ENCODE measurements at places on chromosomes 3 and 15.

- no peak overlapping the region for H3K4me3 ChIP-seq
- peaks cover 9% of the 10 kb centered on the region for H3K4me1 ChIP-seq
- no peak overlapping the region for H3K27ac ChIP-seq
- peaks cover 9% of the 10 kb centered on the region for H3K36me3 ChIP-seq
- no peak for DNase-seq
- no peaks in the 10 kb centered on the region for H3K27me3 ChIP-seq
Observed at GRCh38 chr15:63912061-63912615, 78.4 kb upstream of the HERC1 start.

DNA sequence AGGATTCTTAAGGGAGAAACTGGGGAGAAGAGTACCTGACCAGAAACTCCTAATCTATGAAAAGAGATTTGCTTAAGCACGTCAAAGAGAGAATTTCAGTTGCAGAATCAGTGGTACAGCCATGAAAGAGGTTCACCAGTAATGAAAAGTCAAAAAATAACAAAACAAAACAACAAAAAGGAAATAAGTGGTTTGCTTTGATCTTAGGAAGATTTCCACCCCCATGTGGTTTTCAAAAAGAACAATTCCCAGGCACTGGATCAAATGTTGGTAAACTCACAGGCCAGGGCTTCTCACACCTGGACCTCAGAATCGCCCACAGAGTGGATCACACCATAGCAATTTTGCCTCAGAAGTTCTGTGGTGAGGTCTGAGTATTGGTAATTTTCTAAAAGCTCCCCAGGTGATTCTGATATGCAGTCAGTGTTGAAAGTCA is 67.5 kb downstream of the TMEM39A start:
- DNase-seq = no peak
- no peak overlapping the region for H3K27ac ChIP-seq
- peaks cover 95% of the 10 kb centered on the region for H3K36me3 ChIP-seq
- H3K4me3 ChIP-seq = no peak overlapping the region
- H3K4me1 ChIP-seq = no peaks in the 10 kb centered on the region
- H3K27me3 ChIP-seq = no peaks in the 10 kb centered on the region

GRCh38 chr15:40992241-40992741 is 39.0 kb downstream of the CHAC1 start:
- no peak for DNase-seq
- H3K36me3 ChIP-seq = peaks cover 70% of the 10 kb centered on the region
- H3K27ac ChIP-seq = no peak overlapping the region
- no peaks in the 10 kb centered on the region for H3K27me3 ChIP-seq
- no peak overlapping the region for H3K4me3 ChIP-seq
- H3K4me1 ChIP-seq = no peaks in the 10 kb centered on the region

DNA sequence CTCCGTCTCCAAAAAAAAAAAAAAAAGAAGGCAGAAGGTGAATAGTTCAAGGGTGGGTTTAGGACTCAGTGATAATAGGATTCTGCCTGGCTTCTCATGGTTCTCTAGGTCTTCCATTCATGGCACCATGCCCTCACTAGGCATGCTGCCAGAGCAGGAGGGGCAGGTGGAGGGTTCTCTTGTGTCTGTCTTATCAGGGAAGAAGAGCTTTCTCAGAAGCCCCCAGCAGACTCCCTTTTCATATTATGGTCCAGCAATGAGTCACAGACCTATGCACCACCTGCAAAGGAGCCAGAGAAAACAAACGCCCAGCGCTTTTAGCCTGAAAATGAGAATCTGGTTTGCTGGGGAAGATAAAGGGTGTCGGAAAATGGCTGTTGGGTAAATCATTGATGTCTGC is 3.0 kb downstream of the CCR2 start:
- no peak overlapping the region for H3K27ac ChIP-seq
- H3K27me3 ChIP-seq = no peaks in the 10 kb centered on the region
- DNase-seq = no peak
- no peak overlapping the region for H3K4me3 ChIP-seq
- H3K36me3 ChIP-seq = no peaks in the 10 kb centered on the region
- peaks cover 17% of the 10 kb centered on the region for H3K4me1 ChIP-seq
